ENCODE measurements at places on chromosomes 13 and 19. TPM values are rescaled to one million over a fixed set of nuclear protein-coding genes. Genes with fewer than 3 reads are reported as not detected.
A peak's percentile ranks its signal among the peaks of the same experiment; 100 is the strongest.

The CADM4 gene
- polyA plus RNA-seq = 6.8 TPM

The C5AR2 gene
- polyA plus RNA-seq = not detected

DNA sequence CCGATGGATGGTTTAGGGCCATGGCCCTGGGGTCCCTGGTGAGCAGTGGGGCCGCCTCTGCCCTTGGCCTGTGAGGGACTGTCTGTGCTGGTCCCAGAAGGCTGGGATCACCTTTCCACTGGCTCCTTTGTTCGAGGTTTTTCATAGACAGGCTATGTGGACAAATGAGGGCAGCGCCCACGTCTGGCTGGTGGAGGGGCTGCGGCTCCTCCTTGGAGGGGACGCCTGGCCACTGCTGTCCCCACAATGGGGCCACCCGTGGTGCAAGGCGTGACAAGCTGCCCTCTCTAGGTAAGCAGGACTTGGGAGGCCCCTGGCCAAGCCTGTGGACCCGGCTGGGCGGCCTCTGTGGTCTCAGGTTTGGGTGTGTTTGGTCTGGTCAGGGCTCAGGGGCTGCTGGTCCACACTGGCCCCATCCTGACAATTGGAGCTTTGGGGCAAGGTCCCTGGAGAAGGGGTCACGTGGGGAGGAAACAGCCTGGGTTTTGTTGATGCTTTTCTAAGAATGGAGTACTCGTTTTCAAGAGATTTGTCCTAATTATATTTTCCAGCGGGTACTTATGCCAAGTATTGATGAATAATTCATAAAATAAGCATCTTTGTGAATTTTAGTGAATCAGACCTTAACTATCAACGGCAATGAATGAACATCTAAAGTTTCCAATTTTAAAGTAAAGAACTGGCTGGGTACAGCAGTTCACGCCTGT, 33.3 kb downstream of the MCF2L start:
- H3K27me3 ChIP-seq = no peaks in the 10 kb centered on the region
- peak overlapping the region; percentile 54 for H3K4me3 ChIP-seq
- H3K27ac ChIP-seq = peak overlapping the region; percentile 52
- no peaks in the 10 kb centered on the region for H3K36me3 ChIP-seq
- peaks cover 34% of the 10 kb centered on the region for H3K4me1 ChIP-seq

- no peak overlapping the region for H3K27ac ChIP-seq
- H3K36me3 ChIP-seq = peaks cover 79% of the 10 kb centered on the region
- H3K4me1 ChIP-seq = no peaks in the 10 kb centered on the region
- H3K27me3 ChIP-seq = peaks cover 3% of the 10 kb centered on the region
- DNase-seq = no peak
- no peak overlapping the region for H3K4me3 ChIP-seq
Measured at GRCh38 chr19:7909471-7910067, 5.1 kb upstream of the TGFBR3L start.

GRCh38 chr13:77310579-77311279, 16.2 kb downstream of the MYCBP2 start:
- no peak overlapping the region for H3K4me3 ChIP-seq
- H3K4me1 ChIP-seq = peaks cover 8% of the 10 kb centered on the region
- no peak overlapping the region for H3K27ac ChIP-seq
- no peak for DNase-seq

DNA sequence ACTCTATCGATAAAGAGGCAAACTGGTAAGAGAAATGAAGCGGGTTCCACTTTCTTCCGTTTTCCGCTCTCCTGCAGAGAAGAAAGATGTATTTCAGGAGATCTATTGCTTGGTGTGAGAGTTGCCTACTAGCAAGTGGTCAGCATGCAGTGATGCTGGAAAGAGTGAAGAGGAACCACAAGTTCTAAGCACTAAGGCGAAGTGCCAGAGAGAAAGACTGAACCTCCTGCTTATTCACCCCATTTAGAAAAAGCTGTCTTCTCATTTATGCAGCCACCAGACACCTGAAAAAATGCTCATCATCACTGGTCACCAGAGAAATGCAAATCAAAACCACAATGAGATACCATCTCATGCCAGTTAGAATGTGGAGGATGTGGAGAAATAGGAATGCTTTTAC, 78.7 kb upstream of the GPC6 start:
- no peak for DNase-seq
- no peaks in the 10 kb centered on the region for H3K36me3 ChIP-seq
- H3K4me3 ChIP-seq = no peak overlapping the region
- no peaks in the 10 kb centered on the region for H3K4me1 ChIP-seq

DNA sequence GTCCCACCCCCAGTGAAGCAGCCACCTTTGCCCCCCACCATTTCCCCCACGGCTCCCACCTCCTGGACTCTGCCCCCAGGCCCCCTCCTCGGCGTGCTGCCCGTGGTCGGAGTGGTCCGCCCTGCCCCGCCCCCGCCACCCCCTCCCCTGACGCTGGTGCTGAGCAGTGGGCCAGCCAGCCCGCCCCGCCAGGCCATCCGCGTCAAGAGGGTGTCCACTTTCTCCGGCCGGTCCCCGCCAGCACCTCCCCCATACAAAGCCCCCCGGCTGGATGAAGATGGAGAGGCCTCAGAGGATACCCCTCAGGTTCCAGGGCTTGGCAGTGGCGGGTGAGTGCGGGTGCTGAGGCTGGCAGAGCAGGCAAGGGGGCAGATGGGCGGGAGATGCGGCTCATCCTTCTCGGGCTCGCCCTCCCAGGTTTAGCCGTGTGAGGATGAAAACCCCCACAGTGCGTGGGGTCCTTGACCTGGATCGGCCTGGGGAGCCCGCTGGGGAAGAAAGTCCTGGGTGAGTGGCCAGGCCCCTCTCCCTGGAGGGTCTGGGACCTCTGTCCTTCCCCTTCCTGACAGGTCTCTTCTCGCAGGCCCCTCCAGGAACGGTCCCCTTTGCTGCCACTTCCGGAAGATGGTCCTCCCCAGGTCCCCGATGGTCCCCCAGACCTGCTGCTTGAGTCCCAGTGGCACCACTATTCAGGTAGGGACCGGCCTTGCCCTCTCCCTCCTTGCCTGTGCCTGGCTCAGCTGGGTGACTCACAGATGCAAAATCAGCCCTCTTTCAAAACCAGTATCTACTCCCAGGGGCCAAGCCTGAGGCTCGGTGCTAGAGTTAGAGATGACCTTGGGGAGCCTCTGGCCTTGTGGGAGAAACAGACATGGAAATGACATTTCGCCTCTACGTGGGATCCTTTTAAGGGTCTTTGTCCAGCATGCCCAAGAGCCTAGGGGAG, 8.8 kb downstream of the IGFLR1 start:
- no peak overlapping the region for H3K27ac ChIP-seq
- DNase-seq = no peak

DNA sequence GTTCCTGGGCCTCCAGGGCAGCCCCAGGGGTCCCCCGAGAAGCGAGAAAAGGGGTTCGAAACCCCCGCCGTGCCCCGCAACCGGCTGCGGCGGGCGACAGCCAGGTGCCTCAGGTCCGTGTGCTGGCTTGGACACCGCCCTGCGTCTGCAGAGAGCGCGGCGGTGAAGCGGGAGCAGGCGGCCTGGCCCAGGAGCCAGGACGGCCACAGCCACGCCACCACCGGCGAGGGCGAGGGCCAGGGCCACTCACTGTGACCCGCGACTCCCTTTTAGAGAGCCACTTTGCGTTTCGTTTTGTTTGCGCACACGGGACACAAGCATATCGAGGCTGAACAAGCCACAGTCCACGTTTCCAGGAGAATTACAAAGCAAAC, 110.4 kb downstream of the CRYL1 start:
- H3K36me3 ChIP-seq = peaks cover 21% of the 10 kb centered on the region
- H3K4me1 ChIP-seq = no peaks in the 10 kb centered on the region
- no peak overlapping the region for H3K4me3 ChIP-seq

- H3K4me1 ChIP-seq = no peaks in the 10 kb centered on the region
- H3K4me3 ChIP-seq = no peak overlapping the region
- H3K27me3 ChIP-seq = peaks cover 10% of the 10 kb centered on the region
- no peak for DNase-seq
Measured at GRCh38 chr13:23161481-23161825, 19.3 kb upstream of the SGCG start.

The STAP2 gene
- polyA plus RNA-seq = 85.8 TPM

The PRODH2 gene
- polyA plus RNA-seq = 0.54 TPM

- no peaks in the 10 kb centered on the region for H3K27me3 ChIP-seq
- H3K36me3 ChIP-seq = no peaks in the 10 kb centered on the region
- DNase-seq = no peak
- no peak overlapping the region for H3K27ac ChIP-seq
- no peak overlapping the region for H3K4me3 ChIP-seq
Measured at GRCh38 chr13:32041429-32041828, 9.9 kb downstream of the FRY start.

GRCh38 chr13:51317262-51317661, 22.2 kb upstream of the SERPINE3 start:
- no peak overlapping the region for H3K4me3 ChIP-seq
- H3K36me3 ChIP-seq = no peaks in the 10 kb centered on the region
- no peak for DNase-seq

DNA sequence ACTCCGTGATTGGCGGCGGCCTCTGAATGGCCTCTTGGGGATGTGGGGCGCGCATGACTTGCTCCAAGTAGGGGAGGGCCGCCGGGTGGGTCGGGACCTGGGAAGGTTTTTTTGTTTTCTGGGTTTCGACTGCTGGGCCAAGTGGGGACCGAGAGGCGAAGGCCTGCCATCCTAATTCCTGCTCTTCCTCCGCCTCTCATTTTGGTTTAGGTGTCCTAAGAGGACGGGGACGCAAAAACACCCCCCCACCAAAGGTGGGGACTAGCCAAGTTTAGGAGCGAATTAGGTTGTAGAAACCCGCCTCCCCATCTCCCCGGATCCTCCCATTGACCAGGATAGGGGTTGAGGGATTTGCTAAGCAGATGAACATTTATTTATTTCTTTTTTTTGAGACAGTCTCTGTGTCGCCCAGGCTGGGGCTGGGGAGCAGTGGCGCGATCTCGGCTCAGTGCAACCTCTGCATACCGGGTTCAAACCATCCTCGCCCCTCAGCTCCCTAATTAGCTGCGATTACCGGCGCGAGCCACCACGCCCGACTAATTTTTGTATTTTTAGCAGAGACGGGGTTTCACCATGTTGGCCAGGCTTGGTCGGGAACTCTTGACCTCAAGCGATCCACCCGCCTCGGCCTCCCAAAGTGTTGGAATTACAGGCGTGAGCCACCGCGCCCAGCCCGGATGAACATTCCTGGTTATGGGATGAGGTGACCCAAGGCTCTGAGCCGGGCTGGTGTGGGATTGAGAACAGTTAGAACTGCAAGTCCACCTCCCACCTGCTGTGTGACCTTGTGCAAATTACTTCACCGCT, 838 bp downstream of the PPP2R1A start:
- peak overlapping the region; percentile 100 for H3K27ac ChIP-seq
- peaks cover 21% of the 10 kb centered on the region for H3K4me1 ChIP-seq
- no peaks in the 10 kb centered on the region for H3K27me3 ChIP-seq
- peak overlapping the region; percentile 80 for H3K4me3 ChIP-seq

GRCh38 chr13:92379371-92379770, 847.2 kb upstream of the GPC6 start:
- H3K27me3 ChIP-seq = no peaks in the 10 kb centered on the region
- no peak overlapping the region for H3K4me3 ChIP-seq
- DNase-seq = no peak
- H3K27ac ChIP-seq = no peak overlapping the region
- H3K4me1 ChIP-seq = no peaks in the 10 kb centered on the region

- H3K4me3 ChIP-seq = no peak overlapping the region
- H3K36me3 ChIP-seq = peaks cover 4% of the 10 kb centered on the region
- H3K4me1 ChIP-seq = no peaks in the 10 kb centered on the region
- H3K27me3 ChIP-seq = no peaks in the 10 kb centered on the region
Measured at GRCh38 chr19:58083021-58083420, 15.0 kb downstream of the ZSCAN18 start.

GRCh38 chr19:23520441-23520840, 125.2 kb upstream of the ZNF91 start:
- H3K36me3 ChIP-seq = no peaks in the 10 kb centered on the region
- no peak overlapping the region for H3K4me3 ChIP-seq
- H3K27me3 ChIP-seq = no peaks in the 10 kb centered on the region
- H3K27ac ChIP-seq = no peak overlapping the region
- no peak for DNase-seq
